ENCODE measurements at places on chromosomes 2 and 18. TPM values are rescaled to one million over a fixed set of nuclear protein-coding genes. Genes with fewer than 3 reads are reported as not detected.

Gene DCC
- 10.5 TPM for polyA plus RNA-seq

Gene SULT1C4
- polyA plus RNA-seq: 47.9 TPM

Gene SH3RF3
- polyA plus RNA-seq: 4.8 TPM

Gene CFAP65
- polyA plus RNA-seq: 0.24 TPM

Gene FAHD2A
- 35.2 TPM for polyA plus RNA-seq

DNA sequence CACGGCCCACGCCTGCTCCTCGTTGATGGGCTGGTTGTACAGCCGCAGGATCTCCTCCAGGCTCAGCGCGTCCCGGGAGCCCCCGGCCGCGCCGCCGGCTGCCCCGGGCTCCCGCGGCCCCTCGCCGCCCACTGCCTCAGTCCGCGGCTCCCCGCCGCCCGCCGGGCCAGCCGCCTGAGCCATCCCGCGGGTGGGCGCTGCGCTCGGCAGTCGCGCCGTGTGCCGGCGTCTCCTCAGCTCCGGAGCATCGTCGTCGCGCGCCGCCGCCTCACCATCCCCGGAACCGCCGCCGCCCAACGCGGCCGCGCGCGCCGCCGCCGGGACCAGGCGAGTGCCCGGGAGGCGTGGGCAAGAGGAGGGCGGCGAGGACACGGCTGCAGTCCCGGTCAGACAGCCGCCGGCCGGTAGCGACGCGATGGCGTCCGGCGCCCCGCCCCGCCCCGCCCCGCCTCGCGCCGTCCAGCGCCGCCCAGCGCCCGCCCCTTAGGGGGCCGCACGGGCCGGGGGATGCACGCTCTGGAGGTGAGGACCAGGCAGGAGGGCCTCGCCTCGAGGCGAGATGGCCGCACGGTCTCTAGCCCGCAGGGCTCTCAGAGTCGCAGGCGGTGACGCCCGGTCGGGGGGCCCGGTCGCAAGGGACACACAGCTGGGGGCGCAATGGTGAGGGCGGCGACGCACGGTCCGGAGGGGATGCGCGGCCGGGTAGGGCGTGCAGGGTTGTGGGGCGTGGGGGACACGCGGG lies at the start of gene SPIRE1:
Gene SPIRE1, minus strand, starts transcription at position 424 of the 742 bp plus-strand sequence. Its CDS starts 241 bp downstream, at position 183.
- peak; percentile 42 for DNase-seq

GRCh38 chr2:48482769-48483168 lies 47.2 kb upstream of the STON1 start:
- DNase-seq: no peak

DNA sequence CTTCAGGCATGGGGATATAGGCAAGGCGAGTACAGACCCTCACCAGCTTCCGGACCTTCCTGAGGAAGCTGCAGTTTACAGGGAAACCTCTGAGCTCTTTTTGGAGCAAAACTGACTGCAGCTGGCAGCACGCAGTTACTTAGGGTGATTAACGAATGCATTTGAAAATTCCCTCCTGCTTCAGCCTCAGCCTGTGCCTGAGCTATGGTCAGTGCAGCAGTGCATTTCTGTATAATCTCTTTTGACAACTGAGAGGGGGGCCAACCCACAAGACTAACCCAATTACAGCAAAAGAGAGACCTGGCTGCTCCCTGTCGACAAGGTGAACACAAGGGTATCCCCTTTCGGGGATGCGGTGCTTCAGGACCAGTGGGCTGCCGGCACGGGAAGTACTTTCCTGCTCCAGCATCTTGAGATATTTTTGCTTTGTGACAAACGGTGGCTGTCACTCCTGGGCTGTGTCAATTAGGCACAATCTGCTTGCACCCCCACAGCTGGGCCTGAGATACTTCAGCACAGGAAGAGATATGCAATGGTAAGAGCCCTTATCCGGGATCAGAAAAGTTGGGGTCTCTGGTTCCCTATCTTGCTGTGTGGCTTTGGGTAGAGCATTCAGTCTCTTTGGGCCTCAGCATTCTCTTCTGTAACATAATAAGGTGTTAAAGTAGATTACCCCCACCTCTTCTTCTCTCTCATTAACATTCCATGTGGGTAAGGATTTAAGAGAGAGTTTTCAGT lies 141.0 kb downstream of the TMEM17 start:
- DNase-seq: no peak

DNA sequence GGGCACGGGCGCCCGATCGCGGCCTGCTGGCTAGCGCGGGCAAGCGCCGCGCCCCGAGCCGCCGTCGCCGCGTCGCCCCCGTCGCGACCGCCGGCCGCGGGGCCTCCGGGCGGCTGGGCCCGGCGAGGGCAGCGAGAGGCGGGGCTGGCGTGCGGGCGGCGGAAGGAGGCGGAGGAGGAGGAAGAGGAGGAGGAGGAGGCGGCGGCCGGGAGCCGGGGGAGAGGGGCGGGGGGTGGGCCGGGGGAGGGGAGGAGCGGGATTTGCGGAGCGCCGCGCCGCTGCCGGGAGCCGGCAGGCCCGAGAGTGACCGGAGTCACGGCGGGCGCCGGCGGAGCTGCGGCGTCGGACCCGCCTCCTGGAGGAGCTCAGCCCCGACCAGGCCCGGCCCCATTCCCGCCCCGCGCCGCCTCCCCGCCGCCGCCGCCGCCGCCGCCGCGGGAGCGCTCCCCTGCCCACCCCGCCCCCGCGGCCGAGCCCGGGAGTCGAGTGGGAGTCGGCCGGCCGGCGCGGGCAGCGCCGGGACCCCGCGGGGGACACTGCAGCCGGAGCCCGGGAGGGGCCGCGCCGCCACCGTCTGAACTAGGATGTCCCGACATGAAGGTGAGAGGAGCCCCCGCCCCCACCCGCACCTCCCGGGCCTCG lies at the start of gene KCMF1:
Gene KCMF1, plus strand, starts transcription at position 294 of the 642 bp plus-strand sequence. Its CDS starts 291 bp downstream, at position 585.
- DNase-seq: peak; percentile 32

GRCh38 chr2:222912117-222912516 lies 51.3 kb downstream of the ACSL3 start:
- no peak for DNase-seq

- no peak for DNase-seq
Measured at GRCh38 chr2:230715201-230715600, 2.6 kb downstream of the CAB39 start.

DNA sequence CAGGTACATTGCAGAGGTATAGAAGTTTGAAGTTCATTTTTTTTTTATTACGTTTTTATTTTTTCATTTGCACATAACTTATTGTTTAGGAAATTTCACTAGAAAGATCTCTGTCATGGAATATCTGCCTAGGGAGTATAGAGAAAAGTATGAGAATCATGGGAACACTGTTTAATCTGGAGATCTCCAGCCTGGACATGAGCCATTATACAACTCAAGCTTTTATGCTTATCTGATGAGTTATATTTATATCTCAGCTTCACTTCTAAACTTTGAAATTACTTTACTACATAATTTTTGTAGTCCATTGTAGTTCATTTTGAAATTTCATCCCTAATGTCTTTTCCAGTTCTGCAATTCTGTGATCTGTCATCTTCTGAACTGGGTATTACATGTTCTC lies 515.6 kb downstream of the ERBB4 start:
- DNase-seq: no peak

- DNase-seq: no peak
Measured at GRCh38 chr2:162085090-162085891, 11.3 kb upstream of the DPP4 start.

GRCh38 chr2:173106959-173107628 lies 31.4 kb downstream of the MAP3K20 start:
- no peak for DNase-seq
